ENCODE measurements at places on chromosomes 1 and 21. TPM values are rescaled to one million over a fixed set of nuclear protein-coding genes. Genes with fewer than 3 reads are reported as not detected.

GRCh38 chr21:31041295-31042079 lies 3.2 kb upstream of the KRTAP19-8 start:
- DNase-seq: no peak

- DNase-seq: no peak
Measured at GRCh38 chr1:147109762-147110161, 62.5 kb downstream of the PRKAB2 start.

GRCh38 chr1:175864183-175864582 lies 120.8 kb upstream of the TNR start:
- DNase-seq: no peak

- peak; percentile 30 for DNase-seq
Measured at GRCh38 chr1:226002667-226003501, 3.7 kb upstream of the SDE2 start.

GRCh38 chr1:173415490-173415889 lies 61.6 kb upstream of the PRDX6 start:
- no peak for DNase-seq

DNA sequence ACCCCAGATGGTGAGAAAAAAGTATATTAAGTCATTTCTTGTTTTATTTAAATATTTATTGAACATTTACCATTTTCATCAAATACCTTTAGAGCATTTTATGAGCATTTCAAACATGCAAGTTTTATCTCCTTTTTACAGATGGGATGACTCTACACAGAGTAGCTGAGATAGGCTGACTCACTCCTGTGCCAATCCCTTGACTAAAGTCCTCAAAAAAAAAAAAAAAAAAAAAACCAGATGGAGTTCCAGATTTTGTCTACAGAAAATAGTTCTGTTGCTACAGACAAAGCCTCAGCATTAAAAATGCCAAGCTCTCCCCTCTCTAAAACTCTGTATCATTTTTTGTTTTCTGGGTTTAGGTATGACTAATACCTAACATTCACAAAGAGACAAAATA lies 303.0 kb upstream of the PLD5 start:
- peak; percentile 82 for DNase-seq

The SUSD4 gene
- total RNA-seq: 0.24 TPM

The ETV3L gene
- not detected for total RNA-seq

The CA6 gene
- not detected for total RNA-seq

The TNFRSF1B gene
- 14.0 TPM for total RNA-seq

The SERPINC1 gene
- total RNA-seq: not detected

The MAN1C1 gene
- total RNA-seq: 16.9 TPM
